DND-41 (cell line): ENCODE measurements at places on chromosomes 11 and 22.

DNA sequence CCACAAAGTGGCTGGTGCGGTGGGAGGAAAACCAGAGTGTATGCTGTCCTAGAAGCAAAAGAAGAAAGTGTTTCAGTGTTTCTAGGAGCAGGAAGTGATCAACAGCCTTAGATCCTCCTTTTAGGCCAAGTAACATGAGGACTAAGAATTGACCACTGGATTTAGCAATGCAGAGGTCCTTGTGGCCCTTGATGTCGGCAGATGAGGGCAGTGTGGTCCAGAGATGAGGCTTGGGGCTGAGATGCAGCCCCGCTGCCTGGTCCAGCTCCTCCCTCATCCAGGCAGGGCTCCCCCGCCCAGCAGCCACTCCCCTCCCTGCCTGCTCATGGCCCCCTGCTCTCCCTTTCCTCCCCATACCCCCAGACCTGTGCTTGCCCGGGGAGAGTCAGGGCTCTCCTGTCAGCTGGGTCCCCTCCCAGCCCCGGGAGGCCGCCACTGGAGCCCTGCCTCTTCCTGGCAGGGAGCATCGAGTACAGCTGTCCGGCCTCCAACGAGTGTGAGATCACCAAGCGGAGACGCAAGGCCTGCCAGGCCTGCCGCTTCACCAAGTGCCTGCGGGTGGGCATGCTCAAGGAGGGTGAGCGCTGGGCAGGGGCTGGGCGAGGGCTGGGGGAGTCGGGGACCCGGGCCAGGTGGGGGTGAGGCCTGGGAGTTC, 3.7 kb downstream of the TRMT112 start:
- no peak overlapping the region for H3K4me3 ChIP-seq
- H3K4me1 ChIP-seq: peaks cover 21% of the 10 kb centered on the region

DNA sequence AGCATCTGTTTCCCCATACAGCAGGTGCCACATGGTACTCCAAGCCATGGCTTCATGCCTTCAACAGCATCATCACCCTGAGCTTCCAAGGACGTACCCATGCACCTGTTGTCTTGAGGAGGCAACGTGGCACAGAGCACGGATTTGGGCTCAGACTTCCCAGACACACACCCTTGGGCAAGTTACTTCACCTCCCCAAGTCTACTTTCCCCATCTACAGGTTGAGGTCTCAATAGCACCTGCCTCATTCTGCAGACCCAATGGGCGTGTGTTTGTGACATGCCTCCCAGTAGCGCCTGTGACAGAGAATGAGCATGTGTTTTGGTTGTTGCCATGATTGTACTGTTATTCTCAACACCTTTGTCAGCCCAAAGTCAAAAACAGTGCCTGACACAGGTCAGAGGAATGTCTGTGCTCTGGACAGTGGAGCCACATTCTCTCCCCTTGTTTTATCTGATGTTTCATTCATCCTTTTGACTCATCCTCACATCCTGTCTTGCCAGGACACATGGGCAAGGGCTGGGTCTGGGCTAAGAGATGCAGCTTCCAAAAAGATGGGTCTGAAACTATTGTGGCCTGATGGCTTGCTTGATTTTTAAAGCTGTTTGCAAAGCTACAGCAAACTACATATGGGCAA, 53.4 kb upstream of the CCND1 start:
- H3K4me3 ChIP-seq: no peak overlapping the region
- H3K36me3 ChIP-seq: no peaks in the 10 kb centered on the region
- H3K27ac ChIP-seq: no peak overlapping the region
- DNase-seq: no peak

DNA sequence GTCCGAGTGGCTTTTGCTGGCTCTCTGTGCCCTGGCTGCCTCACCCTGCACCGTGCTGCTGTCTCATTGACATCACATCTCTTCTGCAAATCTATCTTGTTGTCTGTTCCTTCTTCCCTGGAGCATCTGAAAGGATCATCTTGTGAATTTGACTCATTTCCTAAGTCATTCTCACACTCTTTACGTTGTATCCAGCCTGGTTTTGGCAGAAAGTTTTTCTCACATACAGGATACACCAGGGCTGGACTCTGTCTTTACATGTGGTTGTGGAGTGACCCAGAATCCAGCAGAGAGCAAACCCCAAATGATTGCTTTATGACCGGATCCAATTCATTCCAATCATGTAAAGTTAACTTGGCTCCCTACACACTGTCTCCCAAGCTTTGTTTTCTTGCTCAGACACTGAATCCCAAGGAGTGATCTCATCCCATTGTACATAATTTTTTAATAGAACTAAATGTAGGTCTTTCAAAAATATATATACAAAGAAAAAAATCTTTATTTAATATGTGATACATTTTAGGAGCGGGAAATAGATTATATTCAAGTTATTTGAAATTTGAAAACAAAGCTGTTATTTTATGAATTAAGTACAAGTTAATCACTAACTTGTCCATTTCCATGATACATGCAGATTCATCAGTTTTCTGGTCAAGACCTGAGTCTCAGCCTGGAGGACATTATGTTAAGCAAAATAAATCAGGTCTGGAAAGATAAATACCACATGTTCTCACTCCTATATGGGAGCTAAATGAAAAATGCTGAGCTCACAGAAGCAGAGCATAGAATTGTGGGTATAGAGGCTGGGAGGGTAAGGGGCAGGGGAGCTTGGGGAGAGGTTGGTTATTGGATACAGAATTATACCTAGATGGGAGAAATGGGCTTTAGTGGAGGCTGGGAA, 2.9 kb upstream of the RFPL1 start:
- no peak overlapping the region for H3K27ac ChIP-seq
- H3K27me3 ChIP-seq: no peaks in the 10 kb centered on the region
- no peak for DNase-seq
- H3K36me3 ChIP-seq: no peaks in the 10 kb centered on the region
- H3K4me3 ChIP-seq: no peak overlapping the region
- H3K4me1 ChIP-seq: no peaks in the 10 kb centered on the region

GRCh38 chr22:49257551-49257961, 570.1 kb downstream of the BRD1 start:
- H3K27me3 ChIP-seq: no peaks in the 10 kb centered on the region
- DNase-seq: no peak
- no peak overlapping the region for H3K4me3 ChIP-seq

DNA sequence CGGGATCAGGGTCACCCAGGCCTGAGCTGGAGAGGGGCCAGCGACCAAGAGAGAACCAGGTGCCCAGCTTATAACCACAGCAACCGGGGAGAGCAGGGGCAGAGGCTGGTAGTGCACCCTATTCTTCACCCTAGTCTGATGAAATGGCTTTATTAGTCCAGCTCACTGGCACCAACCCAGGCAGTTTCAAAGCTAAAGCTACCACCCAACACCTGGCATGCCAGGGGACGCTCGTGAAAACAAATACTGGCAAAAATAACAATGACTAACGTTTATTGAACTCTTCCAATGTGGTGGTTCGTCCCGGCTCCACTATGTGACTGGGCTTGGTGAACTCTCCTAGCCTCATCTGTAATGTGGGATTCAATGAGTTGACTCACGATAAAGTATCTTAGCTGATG, 30.6 kb downstream of the SCGB1A1 start:
- H3K36me3 ChIP-seq: no peaks in the 10 kb centered on the region
- peaks cover 15% of the 10 kb centered on the region for H3K27me3 ChIP-seq
- no peak for DNase-seq
- no peak overlapping the region for H3K27ac ChIP-seq
- H3K4me3 ChIP-seq: no peak overlapping the region

DNA sequence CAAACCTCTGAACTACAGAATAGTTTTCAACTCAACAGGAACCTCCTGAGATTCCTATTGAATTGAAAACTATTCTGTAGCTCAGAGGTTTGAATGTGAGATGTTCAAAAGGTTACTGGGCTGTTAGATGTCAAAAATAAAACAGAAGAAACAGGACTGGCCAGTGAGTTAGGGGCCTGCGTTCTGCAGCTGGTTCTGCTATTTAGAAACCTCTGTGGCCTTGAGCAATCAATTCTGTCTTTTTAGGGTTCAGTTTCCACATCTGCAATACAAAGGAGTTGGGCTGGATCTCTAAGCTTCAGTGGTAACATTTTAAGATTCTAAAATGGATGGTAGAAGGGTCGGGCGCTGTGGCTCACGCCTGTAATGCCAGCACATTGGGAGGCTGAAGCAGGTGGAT, 55.8 kb downstream of the CLMP start:
- H3K36me3 ChIP-seq: no peaks in the 10 kb centered on the region
- no peak overlapping the region for H3K4me3 ChIP-seq
- DNase-seq: no peak
- no peak overlapping the region for H3K27ac ChIP-seq

- H3K27ac ChIP-seq: no peak overlapping the region
- H3K27me3 ChIP-seq: no peaks in the 10 kb centered on the region
- peaks cover 94% of the 10 kb centered on the region for H3K36me3 ChIP-seq
- H3K4me3 ChIP-seq: no peak overlapping the region
Measured at GRCh38 chr11:128775468-128775867, 81.6 kb downstream of the FLI1 start.

- H3K36me3 ChIP-seq: no peaks in the 10 kb centered on the region
- no peaks in the 10 kb centered on the region for H3K4me1 ChIP-seq
- H3K27ac ChIP-seq: no peak overlapping the region
- H3K4me3 ChIP-seq: no peak overlapping the region
- no peak for DNase-seq
- H3K27me3 ChIP-seq: no peaks in the 10 kb centered on the region
Measured at GRCh38 chr11:10623797-10624761, 55.6 kb upstream of the LYVE1 start.

DNA sequence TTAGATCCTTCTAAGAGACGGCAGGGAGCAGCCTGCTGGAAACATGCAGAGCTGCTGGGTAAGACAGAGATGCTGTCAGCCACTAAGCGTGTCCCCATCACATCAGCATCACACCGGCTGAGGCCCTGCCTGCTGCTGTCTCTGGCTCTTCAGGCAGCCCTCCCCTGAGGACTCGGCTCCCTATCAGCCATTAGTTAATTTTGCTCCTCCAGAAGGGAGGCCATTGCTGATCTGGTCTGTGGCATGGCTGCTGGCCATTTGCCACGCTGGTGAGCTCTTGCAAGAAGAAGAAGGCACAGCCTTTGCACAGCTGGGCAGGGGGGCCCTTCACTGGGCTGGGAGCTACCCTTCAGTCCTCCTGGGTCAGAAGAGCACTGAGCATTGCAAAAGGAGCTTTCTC, 131.2 kb upstream of the PARVA start:
- no peak overlapping the region for H3K27ac ChIP-seq
- H3K4me3 ChIP-seq: no peak overlapping the region
- no peaks in the 10 kb centered on the region for H3K36me3 ChIP-seq
- no peaks in the 10 kb centered on the region for H3K27me3 ChIP-seq
